ENCODE measurements at places on chromosomes 12 and 14.
A peak's percentile ranks its signal among the peaks of the same experiment; 100 is the strongest.

DNA sequence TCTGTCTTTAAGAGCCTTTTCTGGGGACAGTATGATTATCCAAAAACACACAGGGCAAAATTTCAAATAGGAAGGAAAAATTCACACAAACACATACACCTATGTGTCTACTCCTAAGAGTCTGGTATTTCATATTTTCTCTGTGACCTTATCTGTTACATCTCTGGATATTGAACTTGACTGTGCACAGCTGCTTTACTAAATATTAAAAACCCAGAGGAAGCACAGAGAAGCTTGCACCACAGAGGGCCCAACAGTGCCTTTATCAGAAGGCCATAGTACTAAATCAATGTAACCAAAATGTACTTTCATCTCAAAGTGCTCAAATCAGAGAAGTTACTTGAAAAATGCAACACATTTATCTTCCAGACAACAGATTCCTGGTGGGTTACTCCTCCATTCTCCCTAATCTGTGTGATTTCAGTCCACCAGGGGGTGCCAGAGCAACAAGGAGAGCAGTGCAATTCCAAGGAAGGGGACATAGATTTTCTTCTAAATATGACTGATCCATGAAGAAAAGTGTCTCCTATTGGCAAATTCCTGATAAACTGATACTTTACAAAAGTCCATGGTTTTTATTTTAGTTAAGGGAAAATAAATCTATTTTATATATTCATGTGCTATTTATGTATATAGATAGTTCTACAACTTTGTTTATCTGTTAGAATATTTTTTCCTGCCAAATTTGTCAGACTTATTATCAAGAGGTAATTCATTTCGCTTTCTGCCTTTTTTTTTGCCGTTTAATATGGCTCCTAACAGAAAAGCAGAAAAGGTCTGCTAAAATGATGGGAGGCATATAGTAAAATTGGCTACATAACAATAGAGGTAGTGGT, 617.6 kb downstream of the LRFN5 start:
- H3K27ac ChIP-seq = no peak overlapping the region
- H3K36me3 ChIP-seq = no peaks in the 10 kb centered on the region
- no peak for DNase-seq

DNA sequence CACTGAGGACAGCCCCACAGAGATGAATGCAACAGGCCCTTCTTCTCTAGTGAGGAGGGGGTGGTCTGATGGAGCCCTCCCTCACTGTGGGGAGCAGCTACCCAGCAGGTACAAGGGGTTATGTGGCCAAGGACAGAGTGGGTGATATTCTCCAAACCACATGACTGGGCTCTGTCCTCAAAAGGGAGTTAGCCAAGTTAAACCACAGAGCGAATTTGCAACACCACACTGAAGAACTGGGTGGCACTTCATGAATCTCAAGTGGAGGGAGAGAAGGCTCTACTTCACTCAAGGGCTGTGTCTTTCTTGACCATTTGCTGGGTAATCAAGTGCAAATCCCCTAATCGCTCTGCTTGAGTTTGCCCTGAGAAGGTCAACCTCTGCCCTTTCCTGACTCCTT, 12.5 kb downstream of the GPR68 start:
- H3K4me1 ChIP-seq = no peaks in the 10 kb centered on the region
- no peak overlapping the region for H3K4me3 ChIP-seq
- H3K36me3 ChIP-seq = peaks cover 5% of the 10 kb centered on the region

- no peak overlapping the region for H3K4me3 ChIP-seq
- no peak overlapping the region for H3K27ac ChIP-seq
- H3K36me3 ChIP-seq = no peaks in the 10 kb centered on the region
- no peak for DNase-seq
- H3K4me1 ChIP-seq = no peaks in the 10 kb centered on the region
- H3K27me3 ChIP-seq = no peaks in the 10 kb centered on the region
Observed at GRCh38 chr12:16884056-16884455, 278.1 kb upstream of the LMO3 start.

DNA sequence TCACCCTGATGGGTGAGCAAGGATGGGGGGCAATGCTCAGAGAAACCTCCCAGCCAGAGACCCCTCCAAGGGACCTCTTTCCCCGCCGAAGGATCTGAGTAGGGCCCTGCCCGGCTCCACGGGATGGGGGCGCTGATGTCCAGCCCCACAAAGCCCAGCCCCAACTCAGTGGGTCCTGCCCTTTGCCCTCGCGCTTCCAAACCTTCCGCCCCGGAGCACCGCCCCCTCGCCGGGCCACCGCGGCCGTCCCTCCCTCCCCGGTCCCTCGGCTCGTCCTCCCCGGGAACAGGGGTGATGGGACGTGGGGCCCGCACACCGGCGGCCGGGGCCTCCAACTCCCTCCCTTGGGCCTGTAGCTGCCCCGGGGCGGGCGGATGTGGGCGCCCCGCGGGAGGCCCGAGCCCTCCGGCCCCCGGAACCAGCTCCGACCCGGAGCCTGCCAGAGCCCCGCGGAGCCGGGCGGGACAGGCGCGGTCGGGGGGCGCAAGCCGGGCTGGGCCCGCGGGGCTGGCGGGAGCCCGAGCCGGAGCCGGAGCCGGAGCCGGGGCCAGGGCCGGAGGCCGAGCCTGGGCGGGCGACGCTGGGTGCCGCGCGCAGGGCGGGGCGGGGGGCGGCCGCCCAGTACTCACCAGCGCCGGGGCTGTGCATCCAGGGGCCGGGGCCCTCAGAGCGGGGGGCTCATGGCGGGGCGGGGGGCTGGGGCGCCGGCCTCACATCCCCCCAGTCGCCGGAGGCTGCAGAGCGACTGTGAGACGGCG, 386 bp downstream of the HDAC7 start:
- no peaks in the 10 kb centered on the region for H3K27me3 ChIP-seq
- no peak for DNase-seq
- H3K36me3 ChIP-seq = no peaks in the 10 kb centered on the region
- H3K4me1 ChIP-seq = peaks cover 36% of the 10 kb centered on the region
- H3K27ac ChIP-seq = peak overlapping the region; percentile 97
- H3K4me3 ChIP-seq = peak overlapping the region; percentile 88

DNA sequence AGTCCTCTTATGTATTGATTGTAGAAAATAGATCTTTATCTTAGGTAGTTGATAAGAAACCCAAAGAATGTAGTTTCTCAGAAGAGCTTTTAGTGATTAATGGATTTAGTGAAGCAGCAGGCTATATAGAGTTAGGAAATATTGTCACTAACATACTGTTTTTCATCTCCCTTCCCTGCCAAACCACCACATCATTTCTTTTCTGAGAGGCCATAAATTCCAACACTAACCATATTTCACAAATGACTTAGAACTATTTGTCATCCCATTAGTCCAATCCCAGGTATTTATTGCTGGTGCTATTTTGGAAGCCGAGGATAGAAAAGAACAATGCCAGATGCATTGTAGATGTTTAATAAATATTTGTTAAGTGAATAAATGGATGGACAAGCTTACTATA, 185.7 kb downstream of the KICS2 start:
- no peak overlapping the region for H3K4me3 ChIP-seq
- H3K27me3 ChIP-seq = no peaks in the 10 kb centered on the region
- DNase-seq = no peak
- no peak overlapping the region for H3K27ac ChIP-seq

GRCh38 chr14:77000340-77001270, 27.9 kb downstream of the IRF2BPL start:
- no peak for DNase-seq
- H3K27ac ChIP-seq = no peak overlapping the region

GRCh38 chr12:95396849-95397468, 77.0 kb upstream of the METAP2 start:
- no peaks in the 10 kb centered on the region for H3K27me3 ChIP-seq
- H3K27ac ChIP-seq = no peak overlapping the region
- H3K4me3 ChIP-seq = no peak overlapping the region
- H3K36me3 ChIP-seq = no peaks in the 10 kb centered on the region
- peaks cover 2% of the 10 kb centered on the region for H3K4me1 ChIP-seq

GRCh38 chr12:108578264-108578663, 15.9 kb downstream of the ISCU start:
- H3K27ac ChIP-seq = no peak overlapping the region
- DNase-seq = no peak
- H3K27me3 ChIP-seq = no peaks in the 10 kb centered on the region
- no peaks in the 10 kb centered on the region for H3K36me3 ChIP-seq

GRCh38 chr12:95544756-95545155, 6.5 kb downstream of the USP44 start:
- H3K27ac ChIP-seq = no peak overlapping the region
- no peaks in the 10 kb centered on the region for H3K36me3 ChIP-seq
- no peaks in the 10 kb centered on the region for H3K4me1 ChIP-seq
- DNase-seq = no peak
- H3K4me3 ChIP-seq = no peak overlapping the region
- H3K27me3 ChIP-seq = no peaks in the 10 kb centered on the region

DNA sequence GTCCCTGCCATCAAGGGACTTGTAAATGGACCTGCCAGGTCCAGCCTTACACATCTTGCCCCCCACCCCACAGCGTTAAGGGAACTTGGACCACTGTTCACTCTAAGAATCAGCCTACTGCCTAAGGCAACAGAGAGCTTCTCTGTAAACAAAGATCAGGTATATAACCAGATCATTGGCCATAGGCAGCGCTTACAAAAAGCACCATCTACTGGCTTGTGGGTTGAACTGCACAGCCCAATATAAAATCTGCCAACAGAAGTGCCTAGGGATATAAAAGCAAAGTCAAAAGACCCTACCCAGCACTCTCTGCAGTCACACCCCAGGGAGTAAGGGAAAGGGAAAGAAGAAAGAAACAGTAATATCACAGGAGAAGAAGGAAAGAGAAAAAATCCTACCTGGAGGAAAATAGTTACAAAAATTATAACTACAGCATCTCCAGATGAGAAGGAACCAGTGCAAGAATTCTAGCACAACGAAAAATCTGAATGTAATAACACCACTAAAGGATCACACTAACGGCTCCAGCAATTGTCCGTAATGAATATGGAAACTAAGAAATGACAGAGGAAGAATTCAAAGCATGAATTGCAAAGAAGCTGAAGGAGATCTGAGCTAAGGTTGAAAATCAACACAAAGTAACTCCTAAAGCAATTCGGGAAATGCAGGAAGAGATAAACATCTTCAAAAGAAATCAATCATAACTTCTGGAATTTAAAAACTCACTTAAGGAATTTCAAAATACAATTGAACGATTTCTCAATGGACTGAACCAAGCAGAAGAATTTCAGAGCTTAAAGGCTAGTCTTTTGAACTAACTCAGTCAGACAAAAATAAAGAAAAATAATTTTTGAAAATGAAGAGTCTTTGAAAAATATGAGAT, 95.2 kb upstream of the PCED1B start:
- H3K4me3 ChIP-seq = no peak overlapping the region
- no peaks in the 10 kb centered on the region for H3K27me3 ChIP-seq
- H3K27ac ChIP-seq = no peak overlapping the region
- H3K36me3 ChIP-seq = no peaks in the 10 kb centered on the region

DNA sequence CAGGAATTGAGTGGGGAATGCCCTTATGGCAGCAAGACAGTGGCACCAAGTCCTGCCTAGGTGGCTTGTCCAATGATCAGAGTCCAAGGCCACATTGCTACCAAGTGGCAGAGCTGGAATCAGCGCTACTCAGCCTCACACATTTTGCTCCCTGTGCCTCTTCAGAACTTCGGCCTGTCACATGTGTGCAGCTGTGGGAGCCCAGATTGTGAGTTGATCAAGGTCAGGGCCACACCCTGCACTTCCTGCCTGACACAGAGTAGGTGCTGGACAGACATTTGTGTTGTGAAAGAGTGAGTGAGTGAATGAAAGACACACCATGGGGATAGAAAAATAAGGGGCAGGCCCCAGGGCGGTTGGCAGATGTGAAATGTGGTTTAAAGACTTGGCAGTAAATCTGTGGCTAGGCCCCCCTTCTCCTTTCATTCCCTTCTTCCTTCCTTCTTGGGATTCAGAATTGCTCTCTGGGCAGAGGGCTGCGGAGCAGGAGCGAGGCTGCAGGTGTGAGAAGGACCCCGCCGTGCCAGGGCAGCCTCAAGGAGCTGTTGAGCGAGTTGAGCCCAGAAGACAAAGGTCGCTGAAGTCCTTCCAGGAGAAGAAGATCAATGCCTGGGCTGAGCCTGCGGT, 83.5 kb downstream of the SLC25A47 start:
- H3K27me3 ChIP-seq = no peaks in the 10 kb centered on the region
- H3K36me3 ChIP-seq = no peaks in the 10 kb centered on the region
- no peak overlapping the region for H3K27ac ChIP-seq
- no peak overlapping the region for H3K4me3 ChIP-seq

- H3K27ac ChIP-seq = peak overlapping the region; percentile 54
- H3K27me3 ChIP-seq = no peaks in the 10 kb centered on the region
- H3K4me1 ChIP-seq = peaks cover 7% of the 10 kb centered on the region
- peaks cover 24% of the 10 kb centered on the region for H3K36me3 ChIP-seq
Observed at GRCh38 chr12:45934956-45935355, 55.4 kb downstream of the SCAF11 start.

Measured in ascending aorta (tissue), 2 donors.